Natural killer cell treated with Interleukin-12 subunit alpha and Interleukin-12 subunit beta and Interleukin-15 and Interleukin-18, amount 100 ng/mL, for 72 hours (primary cell): ENCODE measurements at places on chromosomes 13 and 19.

DNA sequence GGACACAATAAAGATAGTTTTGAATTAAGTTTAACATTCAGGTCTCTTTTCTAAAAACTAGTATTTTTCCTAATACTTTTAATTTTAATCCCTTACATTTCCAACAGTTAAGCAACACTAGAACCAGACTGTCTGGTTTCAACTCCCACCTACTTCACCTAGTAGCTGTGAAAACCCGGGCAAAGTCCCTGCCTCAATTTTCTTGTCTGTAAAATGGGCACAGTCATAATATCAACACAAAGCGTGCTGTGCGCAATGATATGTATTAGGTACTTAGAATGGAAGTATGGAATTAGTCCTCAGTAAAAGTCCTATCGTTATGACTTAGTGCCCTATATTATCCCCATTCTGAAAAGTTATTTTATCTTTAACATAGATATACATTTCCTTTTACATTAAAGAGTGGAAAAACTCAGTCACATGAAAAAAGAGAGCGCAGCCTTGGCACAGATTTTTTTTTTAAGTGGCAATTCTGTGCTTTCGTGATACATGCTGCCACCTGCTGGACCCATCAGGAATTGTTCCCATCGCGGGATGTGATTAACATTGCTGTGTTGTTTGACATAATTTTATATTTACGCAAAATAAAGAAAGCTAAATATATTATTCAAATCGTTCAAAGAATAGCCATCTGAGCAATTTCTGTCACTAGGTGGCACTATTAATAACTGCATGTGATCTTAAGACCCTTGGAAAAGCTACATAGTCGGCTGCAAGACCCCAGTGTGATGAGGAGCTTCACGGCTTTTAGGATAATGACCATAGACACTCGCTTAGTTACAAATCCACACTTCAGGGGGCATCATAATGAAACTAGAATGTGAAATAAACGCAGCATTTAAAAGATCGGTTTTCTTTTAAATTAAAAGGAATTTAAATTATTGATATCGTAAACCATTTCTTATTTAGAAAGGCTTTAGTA, 59.9 kb downstream of the LIG4 start:
- DNase-seq, result peak; percentile 63

GRCh38 chr13:99379856-99380801, 72.9 kb upstream of the GPR183 start:
- DNase-seq, result no peak

DNA sequence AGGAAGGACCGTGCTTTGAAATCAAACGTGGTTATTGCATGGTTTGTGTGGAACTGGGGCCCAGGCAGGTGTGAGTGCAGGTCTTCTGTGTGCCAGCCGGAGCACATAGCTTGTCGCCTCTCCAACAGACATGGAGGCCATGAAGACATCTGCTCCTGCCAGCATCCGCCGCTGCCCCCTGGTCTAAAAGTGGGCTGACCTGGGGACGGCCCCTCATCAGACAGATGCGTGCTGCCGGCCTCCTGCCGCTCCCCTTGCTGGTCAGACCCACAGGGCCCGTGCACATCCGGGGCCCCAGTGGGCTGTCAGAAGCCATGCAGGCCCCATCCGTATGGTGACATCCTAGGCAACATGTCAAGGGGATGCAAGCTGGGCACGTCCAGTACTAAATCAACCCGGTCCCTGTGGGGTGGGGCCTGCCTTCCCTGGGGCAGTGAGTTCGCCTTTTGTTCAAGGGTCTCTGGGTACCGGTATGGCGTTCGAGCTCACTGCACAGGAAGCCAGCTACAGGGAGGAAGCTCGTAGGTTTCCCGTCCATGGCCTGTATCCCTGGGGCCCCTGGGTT, 88.0 kb upstream of the MCF2L start:
- DNase-seq, result no peak

GRCh38 chr13:100088273-100088643, 635 bp upstream of the PCCA start:
- no peak for DNase-seq

DNA sequence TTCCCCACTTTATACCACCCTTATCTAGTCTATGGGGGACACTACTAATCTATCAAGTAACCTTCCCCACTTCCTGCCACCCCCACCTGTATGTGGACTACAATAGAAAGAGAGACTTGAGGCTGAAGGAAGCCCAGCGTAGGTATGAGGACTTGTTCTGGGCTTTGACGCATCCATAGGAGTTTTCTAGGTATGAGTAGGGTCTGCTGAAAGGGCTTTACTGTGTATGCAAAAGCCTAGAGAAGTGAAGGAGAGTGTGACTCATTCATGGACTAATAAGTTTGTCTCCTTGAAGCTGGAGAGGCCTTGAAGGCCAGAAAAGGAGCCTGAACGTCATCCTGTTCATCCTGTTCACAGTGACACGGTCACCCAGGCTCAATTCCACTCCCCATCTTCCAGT, 21.8 kb downstream of the TINCR start:
- no peak for DNase-seq

DNA sequence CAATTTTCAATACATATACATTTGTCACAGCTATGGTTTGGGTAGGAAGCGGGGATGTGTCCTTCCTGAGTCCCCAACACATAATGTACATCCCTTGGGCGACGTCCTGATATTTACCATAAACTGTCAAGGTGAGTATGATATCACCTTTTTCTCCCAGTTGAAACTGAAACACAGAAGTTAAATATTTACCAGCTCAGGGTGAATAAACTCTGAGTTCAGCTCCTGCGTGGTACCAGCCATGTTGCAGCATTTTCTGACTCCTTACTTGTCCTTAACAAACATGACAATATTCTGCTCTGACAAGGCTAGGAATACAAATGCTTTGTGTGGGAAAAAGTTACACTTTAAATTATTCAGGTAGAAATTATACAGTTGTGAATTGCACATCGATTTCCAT, 294.2 kb downstream of the TEX29 start:
- no peak for DNase-seq

- no peak for DNase-seq
Measured at GRCh38 chr13:89454681-89455080, 1783.5 kb downstream of the SLITRK5 start.

GRCh38 chr19:35913589-35913988, 5.5 kb upstream of the TYROBP start:
- no peak for DNase-seq

DNA sequence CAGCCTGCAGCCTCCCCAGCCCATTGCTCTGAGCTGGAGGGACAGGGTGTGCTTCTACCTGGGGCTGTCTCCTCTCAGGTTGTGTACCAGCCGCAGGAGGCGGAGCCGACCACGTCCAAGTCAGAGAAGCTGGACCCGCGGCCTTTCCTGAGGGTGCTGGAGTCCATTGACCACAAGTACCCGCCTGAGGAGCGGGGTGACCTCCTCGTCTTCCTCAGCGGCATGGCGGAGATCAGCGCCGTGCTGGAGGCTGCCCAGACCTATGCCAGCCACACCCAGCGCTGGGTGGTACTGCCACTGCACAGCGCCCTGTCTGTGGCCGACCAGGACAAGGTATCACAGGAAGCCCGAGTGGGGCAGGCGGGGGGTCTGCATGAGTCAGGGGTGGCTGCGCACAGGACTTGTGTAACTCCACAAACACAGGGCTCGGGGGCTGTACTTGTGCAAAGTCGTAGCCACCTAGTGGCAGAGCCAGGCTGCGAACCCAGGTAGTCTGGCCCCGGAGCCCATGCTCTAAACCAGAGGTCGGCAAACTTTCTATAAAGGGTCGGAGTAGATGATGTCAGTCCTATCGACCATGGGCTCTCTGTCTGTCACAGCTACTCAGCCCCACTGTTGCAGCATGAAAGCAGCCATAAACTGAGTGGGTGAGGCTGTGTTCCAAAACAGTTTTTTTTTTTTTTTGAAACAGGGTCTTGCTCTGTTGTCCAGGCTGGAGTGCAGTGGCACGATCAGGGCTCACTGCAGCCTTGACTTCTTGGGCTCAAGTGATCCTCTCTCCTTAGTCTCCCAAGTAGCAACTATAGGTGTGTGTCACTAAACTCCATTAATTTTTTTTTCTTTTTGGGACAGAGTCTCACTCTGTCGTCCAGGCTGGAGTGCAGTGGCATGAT, 8.9 kb downstream of the DHX34 start:
- DNase-seq, result no peak

GRCh38 chr19:20038358-20039202, 725 bp downstream of the ZNF682 start:
- DNase-seq, result no peak

DNA sequence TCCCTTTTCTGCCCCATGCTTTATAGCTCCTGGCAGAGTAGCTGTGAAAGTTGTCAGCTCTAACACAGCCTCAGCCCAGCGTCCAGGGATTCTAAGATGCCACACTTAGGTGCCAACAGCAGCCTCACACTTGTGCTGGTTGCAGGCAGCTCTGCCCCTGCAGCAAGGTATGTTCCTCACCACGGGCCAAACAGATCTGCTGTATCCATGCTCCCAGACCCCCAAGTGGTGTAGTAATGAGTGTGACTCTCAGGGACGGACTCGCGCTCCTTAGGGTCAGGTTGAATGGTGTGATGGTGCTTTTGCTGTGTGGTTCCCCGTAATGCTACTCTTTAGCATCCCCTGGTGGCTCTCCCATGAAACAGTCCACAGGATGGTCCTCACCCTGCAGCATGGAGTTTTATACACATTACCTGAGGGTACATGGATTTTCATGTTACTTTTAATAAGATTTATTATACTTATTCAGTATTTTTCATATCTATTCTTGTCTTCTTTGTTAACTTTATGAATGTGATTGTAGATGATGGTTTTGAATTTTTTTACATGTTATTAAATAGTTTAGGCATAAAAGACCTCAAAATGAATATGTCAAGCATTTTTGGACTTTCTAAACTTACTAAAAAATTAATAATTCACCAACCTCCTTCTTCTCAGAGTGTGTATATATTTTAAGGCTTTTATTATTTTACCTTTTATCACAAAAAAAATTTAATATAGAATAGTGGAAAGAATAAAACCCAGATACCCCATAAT, 232.5 kb downstream of the SLC7A1 start:
- DNase-seq, result peak; percentile 63

- DNase-seq, result no peak
Measured at GRCh38 chr13:47679401-47679800, 321.7 kb downstream of the SUCLA2 start.

- DNase-seq, result no peak
Measured at GRCh38 chr19:49862391-49863253, 4.8 kb downstream of the PNKP start.

GRCh38 chr19:50626795-50627194, 12.9 kb downstream of the SYT3 start:
- DNase-seq, result no peak

- DNase-seq, result no peak
Measured at GRCh38 chr13:110166598-110166997, 140.4 kb downstream of the COL4A1 start.

DNA sequence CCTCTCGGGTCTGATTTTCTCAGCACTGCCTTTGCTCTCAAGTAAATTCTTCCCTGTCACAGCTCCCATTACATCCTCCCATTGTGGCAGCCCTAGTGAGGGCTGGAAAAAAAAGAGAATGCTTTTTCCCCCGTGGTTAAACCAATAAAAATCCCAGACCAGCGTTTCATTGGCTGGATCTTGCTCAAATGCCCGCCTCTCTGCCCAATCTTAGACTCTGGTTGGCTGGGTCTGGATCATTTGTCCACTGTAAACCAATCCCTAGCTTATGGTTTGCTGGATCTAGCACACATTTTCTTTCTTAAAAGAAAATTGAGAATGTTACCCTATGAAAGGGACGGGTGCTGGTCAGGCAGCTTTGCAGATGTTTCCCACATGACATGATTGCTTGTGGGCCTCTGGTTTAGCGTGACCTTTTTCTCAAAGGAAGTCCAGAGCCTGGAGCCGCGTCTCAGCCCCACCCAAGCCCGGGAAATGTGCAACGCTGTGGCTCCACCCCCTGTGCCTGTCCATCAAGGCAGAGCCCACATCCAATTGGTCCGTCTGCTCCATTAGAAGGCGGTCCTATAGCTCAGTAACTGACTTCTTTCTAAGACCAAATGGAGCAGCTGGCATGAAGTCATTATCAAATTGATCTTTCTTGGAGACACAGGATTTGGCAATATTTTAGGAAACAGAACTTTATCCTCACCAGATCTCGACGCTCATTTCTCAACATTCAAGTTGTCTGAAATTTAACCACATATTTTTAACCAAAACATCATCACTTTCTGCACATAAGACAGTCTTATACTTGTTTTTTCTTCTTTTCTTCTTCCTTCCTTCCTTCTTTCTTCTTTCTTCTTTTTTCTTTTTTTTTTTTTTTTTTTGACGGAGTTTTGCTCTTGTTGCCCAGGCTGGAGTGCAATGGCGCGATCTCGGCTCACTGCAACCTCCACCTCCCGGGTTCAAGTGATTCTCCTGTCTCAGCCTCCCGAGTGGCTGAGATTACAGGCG, 2.6 kb upstream of the MCEMP1 start:
- no peak for DNase-seq

DNA sequence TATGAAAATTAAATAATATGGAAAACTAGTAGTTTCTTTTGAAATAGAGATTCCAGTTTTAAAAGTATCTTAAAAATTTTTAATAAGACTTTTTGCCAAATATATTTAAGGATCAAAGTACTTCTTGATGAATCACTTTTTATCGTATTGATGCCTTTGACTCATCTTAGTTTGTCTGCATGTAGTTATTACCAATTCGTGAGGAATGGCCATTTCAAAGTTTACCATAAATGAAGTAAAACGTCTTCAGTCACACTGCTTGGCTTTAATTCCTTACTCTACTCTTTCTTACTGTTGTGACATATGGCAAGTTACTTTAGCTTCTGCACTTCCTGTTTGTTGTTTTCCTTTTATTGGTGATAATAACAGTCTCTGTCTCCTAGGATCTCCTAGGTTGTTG, 38.3 kb downstream of the NDFIP2 start:
- no peak for DNase-seq

GRCh38 chr19:45119582-45119981, 26.6 kb downstream of the PPP1R37 start:
- no peak for DNase-seq

DNA sequence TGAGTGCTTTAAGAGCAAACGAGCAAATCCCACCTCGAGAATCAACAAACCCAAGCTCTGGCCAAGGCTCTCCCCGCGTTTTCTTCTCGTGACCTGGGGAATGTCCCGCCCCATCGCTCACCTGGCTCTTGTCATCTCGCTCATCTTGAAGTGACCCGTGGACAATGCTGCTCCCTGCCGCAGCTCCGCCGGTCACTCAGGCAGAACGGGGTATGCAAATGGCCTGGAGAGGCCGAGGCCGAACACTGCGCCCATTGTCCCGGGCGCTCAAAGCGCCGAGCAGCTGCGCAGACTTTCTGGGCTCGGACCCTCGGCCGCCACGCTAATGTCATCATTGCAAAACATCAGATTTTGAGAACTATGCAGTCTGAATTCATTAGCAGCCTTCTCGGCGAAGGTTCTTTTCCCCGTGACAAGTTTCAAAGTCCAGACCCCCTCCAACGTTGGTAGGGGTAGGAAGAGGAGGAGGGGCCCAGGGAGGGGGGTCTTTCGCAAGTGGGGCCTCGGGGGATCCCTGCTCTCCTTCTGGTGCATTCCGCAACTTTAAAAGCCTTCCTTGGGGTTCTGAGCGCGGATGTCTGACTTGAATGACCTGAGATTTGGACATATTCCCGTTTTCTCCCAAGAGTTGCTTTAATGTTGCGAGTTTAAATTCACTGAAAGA, 39.7 kb downstream of the SOX1 start:
- no peak for DNase-seq
